ENCODE measurements at places on chromosomes 1 and 21. TPM values are rescaled to one million over a fixed set of nuclear protein-coding genes. Genes with fewer than 3 reads are reported as not detected.
A peak's percentile ranks its signal among the peaks of the same experiment; 100 is the strongest.

DNA sequence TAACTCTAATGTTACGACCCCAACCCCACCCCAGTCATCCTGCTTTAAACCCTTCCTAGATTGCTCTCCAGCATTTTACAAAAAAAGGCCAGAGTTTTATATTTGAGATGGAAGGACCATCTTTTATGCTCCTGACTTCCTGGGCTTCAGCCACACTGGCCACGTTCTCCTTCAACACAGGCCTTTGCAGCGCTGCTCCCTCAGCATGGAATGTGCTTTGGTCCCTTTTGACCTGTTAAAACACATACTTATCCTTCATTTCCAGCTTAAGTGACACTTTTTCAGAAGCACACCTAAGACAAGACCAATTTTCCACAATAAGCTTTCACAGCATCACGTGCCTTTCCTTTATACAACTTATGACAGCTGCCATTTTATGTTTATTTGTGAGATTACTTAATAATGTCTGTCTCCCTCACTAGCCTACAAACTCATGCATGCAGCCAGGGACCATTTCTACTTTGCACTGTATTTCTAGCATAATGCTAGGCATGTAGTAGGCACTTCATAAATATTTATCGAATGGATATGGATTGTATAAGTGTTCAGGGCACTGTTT, 34.5 kb downstream of the LHX9 start:
- DNase-seq: no peak

- DNase-seq: peak; percentile 85
Measured at GRCh38 chr1:56516539-56517252, 62.7 kb downstream of the PLPP3 start.

GRCh38 chr1:44108971-44109370, 9.7 kb upstream of the KLF17 start:
- no peak for DNase-seq

The CYP4X1 gene
- not detected for total RNA-seq

DNA sequence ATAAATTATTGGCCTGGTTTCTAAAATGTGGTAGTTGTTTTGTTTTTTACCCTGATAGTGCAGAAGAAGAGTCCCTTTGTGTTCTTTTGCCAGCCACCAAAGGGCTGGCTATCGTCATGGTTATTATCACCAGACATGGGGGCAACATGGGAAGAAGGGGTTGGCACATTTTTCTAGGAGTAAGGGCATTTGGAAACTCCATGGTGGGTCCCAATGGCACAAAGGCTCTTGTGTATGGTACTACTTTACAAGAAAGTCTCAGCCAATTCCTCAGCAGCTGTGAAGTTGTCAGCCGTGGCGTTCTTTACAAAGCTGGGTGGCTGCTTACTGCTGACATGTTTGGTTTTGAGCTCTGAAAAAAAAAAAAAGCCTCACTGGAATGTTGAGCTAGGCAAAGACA, 330.4 kb upstream of the ESRRG start:
- no peak for DNase-seq

The ETV3 gene
- 7.7 TPM for total RNA-seq

GRCh38 chr1:27618341-27619082, 14.6 kb upstream of the AHDC1 start:
- no peak for DNase-seq

Measured in epithelial cell of proximal tubule (primary cell).